Left ventricle myocardium superior (tissue), 1 donor: ENCODE measurements at places on chromosomes 6 and 20. TPM values are rescaled to one million over a fixed set of nuclear protein-coding genes. Genes with fewer than 3 reads are reported as not detected.

Gene CST5
- total RNA-seq = not detected

DNA sequence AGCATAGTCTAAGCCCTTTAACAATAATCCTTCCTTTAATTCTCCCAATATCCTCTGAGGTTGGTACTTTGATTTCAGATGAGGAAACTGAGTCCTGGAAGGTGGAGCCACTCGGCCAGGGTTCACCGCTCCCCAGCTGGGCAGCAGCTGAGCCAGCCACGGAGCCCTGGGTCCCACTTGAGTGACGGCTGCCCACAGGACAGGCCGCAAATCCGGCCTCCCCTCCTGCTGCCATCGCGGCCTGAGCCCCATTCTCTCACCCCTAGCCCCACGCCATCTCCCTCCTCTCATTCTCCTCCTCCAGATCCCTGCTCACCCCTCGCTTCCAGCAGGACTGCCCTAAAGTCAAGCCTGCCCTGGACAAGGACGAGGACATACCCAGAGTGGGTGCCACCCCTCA is 41.4 kb downstream of the AGPAT4 start:
- DNase-seq = no peak

DNA sequence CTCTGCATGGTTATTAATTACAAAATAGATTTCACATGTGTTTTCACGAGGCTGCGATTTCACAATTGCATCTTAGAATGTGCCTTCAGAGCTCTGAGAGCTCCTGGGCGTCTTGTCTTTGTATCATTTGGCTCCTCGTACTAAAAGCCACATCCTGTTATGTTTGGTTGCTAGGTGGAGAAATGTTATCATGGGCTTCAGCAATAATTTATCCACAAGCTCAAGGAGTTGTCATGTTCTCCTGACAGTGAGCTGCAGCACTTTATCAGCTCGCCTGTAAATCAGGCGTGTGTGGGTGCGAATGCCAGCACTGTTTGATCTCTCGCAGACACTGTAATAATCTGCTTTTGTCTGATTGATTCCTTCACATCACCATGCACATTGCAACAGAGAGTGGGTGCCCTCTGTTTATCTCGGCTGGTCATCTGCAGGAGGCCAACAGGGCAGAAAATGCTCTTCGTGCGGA is 218.6 kb upstream of the ZFP64 start:
- DNase-seq = no peak

DNA sequence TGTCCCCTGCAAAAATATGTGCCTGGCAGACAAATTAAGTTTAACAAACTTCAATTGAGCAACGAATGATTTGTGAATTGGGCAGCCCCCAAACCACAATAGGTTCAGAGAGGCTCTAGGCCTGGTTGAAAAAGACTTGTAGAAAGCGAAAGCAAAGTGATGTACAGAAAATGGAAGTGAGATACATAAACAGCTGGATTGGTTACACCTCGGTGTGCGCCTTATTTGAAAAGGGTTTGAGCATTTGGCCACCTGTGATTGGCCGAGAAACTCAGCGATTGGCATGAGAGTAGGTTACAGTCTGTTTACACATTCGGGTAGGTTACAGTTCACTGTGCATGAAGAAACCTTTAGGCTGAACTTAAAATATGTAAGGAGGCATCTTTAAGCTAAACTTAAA is 136.9 kb downstream of the CD83 start:
- no peak for DNase-seq

- no peak for DNase-seq
These were observed 18.1 kb downstream of the STXBP5 start for GRCh38 chr6:147222160-147222838.

GRCh38 chr6:123986938-123987337 is 183.3 kb downstream of the NKAIN2 start:
- DNase-seq = no peak
